NCI-H1092 (cell line): ENCODE measurements at places on chromosomes 11 and 22.

DNA sequence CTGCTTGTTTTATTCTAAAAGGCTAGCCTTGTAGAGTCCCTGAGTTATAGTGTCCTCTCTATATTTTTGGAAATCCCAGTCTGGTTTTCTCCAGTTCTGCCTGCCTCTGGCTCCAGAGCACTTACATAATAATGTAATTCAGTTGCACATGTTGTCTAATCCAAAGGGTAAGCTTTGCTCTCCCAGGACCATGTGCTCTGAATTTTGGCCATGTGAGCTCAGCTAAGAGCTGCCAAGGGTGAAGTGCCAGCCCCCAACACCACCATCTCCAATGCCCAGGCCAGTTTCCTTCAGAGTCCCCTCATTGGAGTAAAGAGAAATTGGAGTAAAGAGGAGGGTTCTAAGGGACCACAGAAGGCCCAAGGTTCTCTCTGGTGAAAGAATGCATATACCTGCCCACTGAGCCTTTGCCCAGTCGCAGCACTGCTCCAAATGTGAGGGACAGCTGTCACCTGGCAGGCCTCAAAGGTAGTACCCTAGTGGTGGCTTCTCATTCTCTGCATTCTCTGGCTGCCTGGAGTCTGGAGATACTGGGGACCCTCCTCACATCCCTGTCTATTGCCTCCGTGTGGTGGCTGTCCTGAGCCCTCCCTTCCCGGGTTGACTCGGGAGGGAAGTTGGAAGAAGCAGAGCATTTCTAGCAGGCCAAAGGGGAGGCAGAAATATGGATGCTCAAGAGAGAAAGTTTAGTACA lies 4.9 kb downstream of the CRY2 start:
- no peak for DNase-seq

- DNase-seq = peak; percentile 43
Observed at GRCh38 chr11:128506999-128507611, 80.3 kb downstream of the ETS1 start.

- no peak for DNase-seq
Observed at GRCh38 chr22:30423301-30423958, 2.1 kb upstream of the MTFP1 start.

GRCh38 chr11:41005986-41006385 lies 453.5 kb downstream of the LRRC4C start:
- DNase-seq = no peak

DNA sequence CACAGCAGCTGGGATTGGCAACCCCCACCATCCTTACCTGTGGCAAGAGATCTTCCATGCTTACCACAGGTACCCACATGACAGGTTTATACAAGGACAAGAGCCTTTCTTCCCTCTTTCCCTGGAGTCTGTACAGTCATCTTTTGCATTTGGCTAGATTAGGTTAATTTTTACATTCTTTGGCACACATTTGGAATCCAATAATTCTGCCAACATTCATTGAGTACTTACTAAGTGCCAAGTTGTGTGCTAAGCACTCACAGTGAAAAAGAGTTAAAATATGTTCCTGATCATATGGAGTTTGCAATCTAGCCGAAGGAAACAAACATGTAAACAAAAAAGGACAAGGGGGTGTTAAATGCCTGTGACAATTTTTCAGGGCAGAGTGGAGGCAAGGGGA lies 50.0 kb upstream of the OPCML start:
- DNase-seq = no peak
